GM19239 (cell line): ENCODE measurements at places on chromosomes 1 and 21.
A peak's percentile ranks its signal among the peaks of the same experiment; 100 is the strongest.

DNA sequence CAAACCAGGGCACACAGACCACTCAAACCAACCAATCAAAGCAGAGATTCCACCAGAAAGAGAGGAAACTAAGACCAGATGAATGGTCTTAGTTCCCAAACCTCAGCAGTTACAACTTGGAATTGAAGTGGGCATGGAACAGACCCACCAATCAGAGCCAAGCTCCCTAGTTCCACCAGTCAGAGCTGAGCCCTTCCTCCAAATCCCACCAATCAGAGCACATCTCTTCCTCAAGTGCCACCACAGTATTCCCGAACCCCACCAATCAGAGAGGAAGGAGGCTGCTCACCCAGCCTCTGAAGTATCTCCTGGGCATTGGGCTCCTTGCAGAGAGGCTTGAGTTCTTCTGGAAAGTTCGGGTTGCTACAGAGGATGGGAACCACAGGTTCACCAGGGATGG is 1.4 kb downstream of the GUCA2A start:
- DNase-seq = no peak

GRCh38 chr1:50774759-50775351 is 185.2 kb downstream of the FAF1 start:
- no peak for DNase-seq

DNA sequence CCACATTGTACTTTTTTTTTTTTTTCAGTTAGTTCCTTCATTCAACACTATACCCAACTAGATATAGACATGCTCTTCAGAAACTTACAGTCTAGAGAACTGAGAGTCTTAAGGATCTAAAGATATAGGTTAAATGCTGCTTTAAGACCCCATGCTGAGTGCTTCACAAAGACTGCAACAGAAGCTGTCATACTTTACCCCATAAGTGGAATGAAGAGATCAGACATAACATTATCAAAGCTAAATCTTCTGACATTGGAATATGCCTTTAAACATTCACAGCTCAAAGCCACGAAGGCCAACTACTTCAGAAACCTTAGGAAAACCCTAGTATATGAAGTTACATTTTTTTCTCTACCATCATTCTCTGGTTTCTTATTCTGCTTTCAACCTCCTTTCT is 666.4 kb downstream of the KCNT2 start:
- no peak for DNase-seq

GRCh38 chr21:35059742-35060141 is 10.6 kb upstream of the RUNX1 start:
- DNase-seq = no peak

GRCh38 chr1:226798427-226799411 is 59.6 kb upstream of the ITPKB start:
- DNase-seq = peak; percentile 22

DNA sequence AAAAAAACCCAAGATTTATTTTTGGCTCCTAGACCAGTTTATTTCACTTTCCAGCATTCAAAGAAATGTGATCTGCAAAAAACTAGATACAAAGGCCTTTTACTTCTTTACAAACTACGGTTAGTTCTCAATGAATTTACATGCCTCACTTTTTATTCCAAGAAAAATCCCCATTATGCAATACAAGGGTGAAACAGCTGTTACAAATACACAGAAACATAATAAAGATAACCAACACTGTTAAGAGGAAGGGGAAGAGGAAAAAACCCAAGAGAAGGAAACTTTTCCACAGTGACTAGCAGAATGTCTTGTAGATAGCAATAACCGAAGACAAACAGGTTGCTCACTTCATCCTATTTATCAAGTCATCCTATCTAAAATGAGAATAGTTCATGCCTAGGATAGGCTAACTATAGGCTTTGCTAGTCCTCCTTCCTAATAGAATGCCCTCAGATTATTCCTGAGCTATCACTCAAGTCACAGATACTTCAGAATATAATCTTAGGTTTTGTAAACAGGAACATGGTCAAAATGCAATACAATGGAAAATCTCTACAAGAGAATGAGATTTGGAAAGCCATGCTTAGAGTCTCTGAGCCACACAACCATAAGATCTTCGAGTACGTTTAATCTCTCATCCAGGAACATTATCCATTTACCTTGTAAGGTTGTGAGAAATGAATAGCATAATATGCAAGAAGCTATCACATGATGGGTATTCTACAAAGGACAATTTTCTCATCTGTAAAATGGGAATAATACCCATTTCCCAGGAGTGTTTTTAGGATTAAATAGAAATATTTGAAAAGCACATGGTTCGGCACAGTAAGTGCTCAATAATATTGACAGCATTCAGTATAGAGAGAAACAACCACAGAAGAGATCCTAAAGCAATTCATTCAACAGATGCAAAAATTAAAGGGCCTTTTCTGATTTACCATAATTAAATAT is 5.4 kb downstream of the PNRC2 start:
- no peak for DNase-seq

DNA sequence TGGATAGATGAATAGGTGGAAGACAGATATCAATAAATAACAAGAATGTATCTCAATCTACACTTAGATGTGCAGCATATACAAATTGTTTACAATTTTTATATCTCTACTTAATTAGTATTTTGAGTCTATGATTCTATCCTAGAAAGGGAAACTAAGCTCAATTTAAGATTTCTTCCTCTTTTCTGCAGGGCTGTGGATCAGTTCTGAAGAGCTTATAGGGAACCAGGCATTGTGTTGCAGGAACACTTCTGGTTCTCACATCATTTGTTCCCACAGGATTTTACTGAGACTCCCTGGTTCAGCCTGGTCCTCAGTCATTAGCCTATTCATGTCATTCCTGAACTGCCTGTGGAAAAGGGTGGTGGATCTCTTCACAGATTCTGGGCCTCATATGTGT is 105.8 kb downstream of the TNFSF18 start:
- DNase-seq = no peak

DNA sequence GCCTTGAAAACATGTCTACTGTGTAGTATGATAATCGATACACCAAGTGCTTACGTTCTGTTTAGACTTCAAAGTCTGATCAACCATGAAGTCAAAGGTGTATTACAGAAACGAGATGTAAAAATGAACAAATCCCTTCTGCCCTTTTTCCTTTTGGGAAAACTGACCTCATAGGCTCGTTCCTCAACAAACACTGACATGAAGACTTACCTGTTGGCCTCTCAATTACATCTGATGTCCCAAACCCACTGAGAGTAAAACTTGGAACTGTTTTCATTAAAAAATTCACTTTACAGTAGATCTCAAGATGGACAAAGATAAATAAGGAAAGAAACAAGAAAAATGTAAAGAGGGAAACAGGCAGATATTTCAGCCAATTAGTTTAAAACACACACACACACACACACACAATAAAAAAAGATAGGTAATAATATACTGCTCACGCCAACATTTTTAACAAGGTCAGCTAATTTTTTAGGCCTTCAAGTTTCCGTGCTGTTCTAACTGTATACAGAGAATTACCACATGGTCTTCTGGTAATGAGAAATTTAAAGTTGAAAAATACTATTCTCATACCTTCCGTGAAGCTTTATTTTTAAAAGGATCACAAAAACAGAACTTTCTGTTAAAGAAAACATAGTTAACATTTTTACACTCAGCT is 2.1 kb downstream of the HMGN1 start:
- no peak for DNase-seq

DNA sequence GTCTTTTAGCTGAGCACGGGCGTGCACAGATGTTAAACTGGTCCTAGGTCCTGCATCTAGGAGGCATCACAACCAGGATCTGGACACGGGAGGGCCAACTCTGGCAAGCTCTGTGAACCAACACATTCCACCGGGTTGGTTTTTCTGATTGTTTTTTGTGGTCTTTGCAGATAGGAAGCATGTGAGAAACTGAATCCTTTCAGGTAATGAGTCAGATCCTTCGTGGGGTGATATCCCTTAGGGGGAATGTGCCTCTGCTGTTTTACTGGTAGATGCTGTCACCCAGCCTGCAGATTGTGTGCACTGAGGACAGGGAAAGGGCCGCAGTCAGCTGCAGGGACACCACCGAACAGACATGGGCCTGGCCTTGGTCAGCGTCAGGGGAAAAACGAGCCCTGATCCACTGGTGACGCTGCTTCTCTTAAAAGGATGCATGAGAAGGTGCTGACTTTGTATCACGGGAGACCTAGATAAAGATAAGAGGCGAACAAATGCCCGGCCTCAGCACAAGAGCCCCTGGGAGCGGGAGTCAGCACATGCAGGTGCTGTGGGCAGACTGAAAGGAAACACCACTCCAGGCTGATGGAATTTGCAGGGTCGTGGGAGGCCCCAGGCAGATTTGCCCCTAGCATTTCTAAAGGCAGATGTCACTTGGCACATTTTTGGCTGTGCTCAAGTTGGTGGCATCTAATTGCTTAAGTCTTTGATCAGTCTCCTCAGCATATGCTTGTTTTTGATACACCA is 51.1 kb downstream of the DOP1B start:
- DNase-seq = no peak

- no peak for DNase-seq
Observed at GRCh38 chr1:22259551-22260282, 116.8 kb upstream of the WNT4 start.

DNA sequence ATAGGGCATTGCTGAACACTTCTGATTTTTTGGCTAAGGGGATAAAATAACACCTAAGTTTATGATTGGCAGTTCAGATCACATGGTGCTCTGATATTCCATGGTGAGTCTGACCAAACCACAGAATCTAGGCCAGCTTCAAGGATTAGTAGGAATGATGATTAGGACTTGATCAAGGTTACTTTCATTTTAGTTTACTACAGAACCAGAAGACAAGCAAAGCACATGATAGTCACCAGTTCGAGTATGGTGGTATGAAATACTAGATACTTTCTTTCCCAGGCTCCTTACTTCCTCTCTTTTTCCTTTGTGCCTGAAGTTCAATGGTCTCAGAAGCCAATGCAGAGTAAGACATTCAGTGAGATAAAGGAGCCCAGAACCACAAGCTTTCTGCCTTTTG is 26.6 kb downstream of the S100A10 start:
- no peak for DNase-seq

DNA sequence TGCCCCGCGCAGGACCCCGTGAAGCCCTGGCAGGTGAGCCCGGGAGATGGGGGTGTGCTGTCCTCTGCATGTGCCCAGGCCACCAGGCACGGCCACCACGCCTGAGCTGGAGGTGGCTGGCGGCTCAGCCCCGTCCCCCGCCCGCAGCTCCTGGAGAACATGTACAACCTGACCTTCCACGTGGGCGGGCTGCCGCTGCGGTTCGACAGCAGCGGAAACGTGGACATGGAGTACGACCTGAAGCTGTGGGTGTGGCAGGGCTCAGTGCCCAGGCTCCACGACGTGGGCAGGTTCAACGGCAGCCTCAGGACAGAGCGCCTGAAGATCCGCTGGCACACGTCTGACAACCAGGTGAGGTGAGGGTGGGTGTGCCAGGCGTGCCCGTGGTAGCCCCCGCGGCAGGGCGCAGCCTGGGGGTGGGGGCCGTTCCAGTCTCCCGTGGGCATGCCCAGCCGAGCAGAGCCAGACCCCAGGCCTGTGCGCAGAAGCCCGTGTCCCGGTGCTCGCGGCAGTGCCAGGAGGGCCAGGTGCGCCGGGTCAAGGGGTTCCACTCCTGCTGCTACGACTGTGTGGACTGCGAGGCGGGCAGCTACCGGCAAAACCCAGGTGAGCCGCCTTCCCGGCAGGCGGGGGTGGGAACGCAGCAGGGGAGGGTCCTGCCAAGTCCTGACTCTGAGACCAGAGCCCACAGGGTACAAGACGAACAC is 1.8 kb downstream of the TAS1R3 start:
- no peak for DNase-seq

- DNase-seq = no peak
Observed at GRCh38 chr1:113534130-113534817, 144.0 kb downstream of the MAGI3 start.

- DNase-seq = no peak
Observed at GRCh38 chr1:24124980-24125379, 13.0 kb upstream of the MYOM3 start.

DNA sequence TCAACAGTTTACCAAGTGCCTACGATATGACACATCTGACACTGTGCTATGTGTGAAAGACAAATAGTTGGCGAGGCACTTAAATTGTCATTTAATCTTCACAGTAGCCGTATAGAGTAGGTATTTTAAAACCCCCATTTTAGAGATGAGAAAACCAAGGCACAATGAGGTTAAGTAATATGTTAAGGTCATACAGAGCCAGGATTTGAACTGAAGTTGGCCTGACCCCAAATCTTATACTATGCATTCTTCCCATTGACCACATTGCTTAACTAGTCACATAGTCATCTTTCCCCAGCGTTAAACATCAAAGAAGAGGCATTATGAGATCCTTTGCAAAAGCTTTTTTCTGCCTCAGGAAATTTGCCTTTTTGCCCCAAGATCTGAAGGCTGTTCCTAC is 3.9 kb downstream of the INKA2 start:
- no peak for DNase-seq

- DNase-seq = peak; percentile 61
Observed at GRCh38 chr1:4027492-4028138, 127.5 kb upstream of the C1orf174 start.

- no peak for DNase-seq
Observed at GRCh38 chr1:94540440-94541245, 916 bp downstream of the F3 start.

- peak; percentile 8 for DNase-seq
Observed at GRCh38 chr1:52239708-52240001, 97.8 kb downstream of the ZFYVE9 start.

GRCh38 chr1:179476484-179476883 is 99.3 kb downstream of the NPHS2 start:
- no peak for DNase-seq

GRCh38 chr1:17250601-17251000 is 1.7 kb downstream of the PADI3 start:
- no peak for DNase-seq

- no peak for DNase-seq
Observed at GRCh38 chr1:44357710-44358109, 2.7 kb upstream of the ERI3 start.

- no peak for DNase-seq
Observed at GRCh38 chr1:223652436-223652941, 13.0 kb downstream of the CAPN8 start.

DNA sequence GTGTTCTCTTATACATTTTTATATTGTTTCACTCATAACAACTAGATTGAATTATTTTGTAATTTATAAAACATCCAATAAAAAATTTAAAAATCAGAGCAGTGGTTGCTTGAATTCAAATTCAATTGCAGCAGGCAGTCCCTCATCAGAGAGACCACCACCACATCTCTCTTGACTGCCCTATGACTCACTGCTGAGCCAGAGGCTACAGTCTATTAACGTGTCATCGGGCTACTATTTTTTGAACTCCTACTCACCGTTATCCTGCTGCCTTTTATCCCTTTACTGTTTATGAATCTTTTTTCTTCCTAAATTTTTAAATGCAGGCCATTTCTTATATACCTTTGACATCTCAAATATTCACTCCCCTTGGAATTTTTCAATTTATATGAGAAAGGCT is 144.7 kb downstream of the BARHL2 start:
- no peak for DNase-seq

DNA sequence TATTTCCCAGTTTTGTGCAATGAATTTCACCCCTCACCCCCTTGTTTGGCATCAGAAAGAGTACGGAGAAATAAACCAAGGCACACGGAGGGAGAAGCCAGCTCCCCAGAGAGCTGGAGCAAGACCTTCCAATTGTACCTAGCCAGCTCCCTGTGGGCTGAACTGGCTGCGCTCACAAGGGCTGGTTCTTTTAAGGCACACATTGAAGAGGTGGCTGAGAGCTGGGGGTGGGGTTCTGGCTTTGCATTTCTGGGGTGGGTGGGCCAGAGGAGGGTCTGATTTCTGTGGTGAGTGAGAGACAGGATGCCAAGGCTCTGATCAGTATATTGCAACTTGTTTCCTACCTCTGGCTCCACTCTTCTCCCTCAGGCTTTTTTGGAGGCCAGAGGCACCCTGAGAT is 39.5 kb upstream of the NFASC start:
- no peak for DNase-seq

GRCh38 chr1:54404939-54405897 is 976 bp downstream of the SSBP3 start:
- no peak for DNase-seq
